ENCODE measurements at places on chromosomes 2 and 18.

DNA sequence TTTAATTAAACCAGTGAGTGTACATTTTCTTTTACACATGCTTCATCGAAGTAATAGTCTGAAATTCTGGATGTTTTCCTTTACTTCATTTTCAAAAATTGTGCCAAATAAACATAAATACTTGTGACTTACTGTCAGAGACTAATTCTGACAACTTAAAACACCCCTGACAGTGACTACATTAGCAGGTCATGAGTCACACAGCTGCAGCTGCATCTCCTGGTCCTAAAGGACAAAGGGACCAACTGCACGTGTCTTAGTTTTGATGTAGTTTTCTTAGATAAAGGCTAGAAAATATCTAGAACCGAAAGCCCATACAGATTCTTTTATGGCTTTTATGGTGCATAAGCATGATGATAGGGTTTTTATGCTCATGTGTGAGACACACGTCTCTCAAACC lies 29.6 kb upstream of the DSC3 start:
- no peak for DNase-seq

DNA sequence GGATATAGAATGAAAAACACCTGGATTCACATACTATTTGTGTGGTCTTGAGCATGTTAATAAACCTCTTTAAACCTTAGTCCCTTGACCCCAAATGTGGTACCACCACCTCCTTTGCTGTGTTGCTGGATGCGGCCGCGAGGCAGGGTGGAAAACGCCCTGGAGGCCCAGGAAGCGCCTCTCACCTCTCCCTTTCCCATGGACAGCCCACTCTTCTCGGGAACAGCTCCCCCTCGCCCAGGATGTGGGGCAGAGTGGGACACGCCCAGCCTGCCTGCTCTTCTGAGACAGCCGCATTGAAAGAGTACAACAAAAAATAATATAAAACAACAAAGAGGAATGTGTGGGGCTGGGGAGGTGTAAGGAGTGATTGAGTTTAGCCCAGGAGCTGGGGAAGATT lies 549.0 kb upstream of the ID2 start:
- no peak for DNase-seq

GRCh38 chr2:149885946-149886345 lies 298.4 kb upstream of the MMADHC start:
- no peak for DNase-seq

GRCh38 chr2:1802469-1803216 lies 58.3 kb upstream of the PXDN start:
- no peak for DNase-seq

GRCh38 chr2:217642944-217643343 lies 359.9 kb downstream of the TNS1 start:
- no peak for DNase-seq

GRCh38 chr2:200498402-200499162 lies 11.3 kb downstream of the KCTD18 start:
- DNase-seq: no peak

DNA sequence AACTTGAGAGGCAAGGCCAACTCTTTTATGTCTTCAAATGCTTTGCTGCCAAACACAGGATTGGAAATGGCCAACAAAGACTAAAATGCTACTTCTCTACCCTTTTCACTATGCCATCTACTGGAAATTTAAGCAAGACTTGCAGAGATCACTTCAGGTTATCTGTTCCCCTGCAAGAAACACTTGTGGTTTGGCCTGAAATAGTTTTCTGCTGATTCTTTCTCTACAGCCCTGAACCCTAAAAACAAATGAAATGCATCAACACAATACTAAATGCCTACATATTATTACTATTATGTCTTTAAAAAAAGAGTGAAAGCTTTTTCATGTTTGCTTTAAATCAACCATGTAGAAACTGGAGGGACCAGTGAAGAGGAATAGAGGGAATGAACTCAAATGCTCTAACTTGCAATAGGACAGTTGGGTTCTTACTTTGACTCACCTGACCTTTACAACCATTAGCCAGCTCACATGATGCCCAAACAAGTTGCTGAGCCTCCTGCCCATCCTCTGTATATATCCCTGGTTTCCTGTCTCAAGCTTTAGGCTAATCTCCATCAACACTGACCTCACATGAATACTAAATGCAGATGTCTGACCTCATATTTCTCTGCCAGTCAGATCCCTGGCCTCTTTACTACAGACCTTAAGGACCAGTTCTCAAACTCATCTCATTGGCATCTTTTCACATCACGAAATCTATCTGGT lies 17.5 kb upstream of the ADAM17 start:
- DNase-seq: no peak

DNA sequence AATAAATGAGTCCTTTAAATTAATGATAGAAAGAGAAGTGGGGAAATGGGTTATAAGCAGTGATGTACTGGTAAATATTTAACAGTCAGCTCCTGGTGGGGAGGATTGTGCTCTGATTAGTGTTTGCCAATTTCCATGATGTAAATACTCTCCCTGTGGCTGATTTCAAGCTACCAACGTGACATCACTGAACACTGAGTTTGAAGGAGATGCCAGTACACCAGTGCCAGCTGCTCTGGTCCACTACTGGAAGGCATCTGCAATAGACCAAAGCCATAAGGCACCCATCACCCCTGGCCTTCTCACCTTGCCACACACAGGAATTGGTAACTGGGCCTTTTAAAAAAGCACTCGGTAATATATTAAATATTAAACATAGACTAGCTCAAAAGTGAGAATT lies 77.7 kb downstream of the TGOLN2 start:
- DNase-seq: no peak

DNA sequence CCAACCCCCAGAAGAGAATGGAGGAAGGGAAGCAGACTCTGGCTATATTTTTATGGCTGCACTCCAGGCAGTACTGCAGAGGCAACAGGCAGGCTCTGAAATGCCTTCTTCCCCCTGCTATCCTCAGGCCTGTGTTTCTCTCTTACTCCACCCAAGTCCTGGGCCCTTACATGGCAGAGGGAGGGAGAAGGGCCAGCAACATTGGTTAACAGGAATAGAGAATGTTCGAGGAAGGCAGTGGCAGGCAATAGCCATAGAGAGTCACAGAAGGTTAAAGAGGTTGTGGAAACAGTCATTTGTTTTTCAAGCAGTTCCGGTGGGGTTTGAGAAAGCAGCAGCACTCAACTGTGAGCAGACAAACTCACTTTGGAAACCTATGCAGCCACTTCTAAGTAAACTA lies 15.1 kb upstream of the DARS1 start:
- no peak for DNase-seq

GRCh38 chr2:37892436-37893114 lies 32.5 kb upstream of the RMDN2 start:
- no peak for DNase-seq

DNA sequence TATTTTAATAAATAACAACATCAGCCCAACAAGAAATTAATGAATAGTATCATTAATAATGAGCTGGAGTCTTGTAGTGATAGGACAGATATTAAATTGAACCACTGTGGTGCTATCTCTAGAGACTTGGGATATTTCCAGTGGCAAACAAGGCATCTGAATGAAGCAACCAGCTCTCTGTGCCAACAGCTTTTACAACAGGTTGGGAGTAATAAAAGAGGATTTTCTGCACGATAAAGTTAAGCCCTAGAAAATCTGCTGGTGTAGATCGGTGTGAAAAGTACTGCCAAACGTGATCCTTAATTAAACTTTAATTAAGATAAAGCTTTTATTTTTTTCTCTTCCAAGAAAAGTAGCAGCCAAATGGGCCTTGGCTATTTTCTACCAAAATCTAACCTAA lies 385.5 kb downstream of the NR4A2 start:
- DNase-seq: no peak

- DNase-seq: no peak
Measured at GRCh38 chr2:60872510-60872928, 8.9 kb upstream of the REL start.

DNA sequence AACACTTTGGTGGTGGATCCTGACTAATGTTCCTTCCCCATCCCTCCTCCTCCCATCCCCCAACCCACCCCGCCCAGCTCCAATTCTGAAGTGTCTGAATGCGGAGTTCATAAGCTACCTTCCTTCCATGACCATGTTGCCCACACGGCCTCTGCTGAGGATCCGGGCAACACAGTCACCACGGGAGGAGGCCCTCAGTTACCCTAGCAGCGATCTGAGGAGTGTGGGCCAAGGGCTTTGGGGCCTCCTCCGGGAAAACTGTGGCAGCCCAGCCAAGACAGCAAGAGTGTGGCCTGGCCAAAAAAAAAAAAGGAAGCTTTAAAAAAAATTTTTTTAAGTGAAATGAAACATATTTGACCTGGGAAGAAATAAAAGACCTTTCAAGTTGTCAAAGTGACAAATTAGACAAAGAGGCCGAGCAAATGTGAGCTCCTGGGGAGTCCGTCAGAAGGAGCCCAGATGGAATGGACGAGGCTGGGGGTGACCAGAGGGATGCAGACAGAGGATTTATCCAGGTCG lies 169.0 kb upstream of the PKDCC start:
- DNase-seq: no peak

- DNase-seq: no peak
Measured at GRCh38 chr2:137969418-137969765, 5.1 kb downstream of the HNMT start.

- no peak for DNase-seq
Measured at GRCh38 chr2:102453501-102453900, 19.5 kb upstream of the SLC9A4 start.

DNA sequence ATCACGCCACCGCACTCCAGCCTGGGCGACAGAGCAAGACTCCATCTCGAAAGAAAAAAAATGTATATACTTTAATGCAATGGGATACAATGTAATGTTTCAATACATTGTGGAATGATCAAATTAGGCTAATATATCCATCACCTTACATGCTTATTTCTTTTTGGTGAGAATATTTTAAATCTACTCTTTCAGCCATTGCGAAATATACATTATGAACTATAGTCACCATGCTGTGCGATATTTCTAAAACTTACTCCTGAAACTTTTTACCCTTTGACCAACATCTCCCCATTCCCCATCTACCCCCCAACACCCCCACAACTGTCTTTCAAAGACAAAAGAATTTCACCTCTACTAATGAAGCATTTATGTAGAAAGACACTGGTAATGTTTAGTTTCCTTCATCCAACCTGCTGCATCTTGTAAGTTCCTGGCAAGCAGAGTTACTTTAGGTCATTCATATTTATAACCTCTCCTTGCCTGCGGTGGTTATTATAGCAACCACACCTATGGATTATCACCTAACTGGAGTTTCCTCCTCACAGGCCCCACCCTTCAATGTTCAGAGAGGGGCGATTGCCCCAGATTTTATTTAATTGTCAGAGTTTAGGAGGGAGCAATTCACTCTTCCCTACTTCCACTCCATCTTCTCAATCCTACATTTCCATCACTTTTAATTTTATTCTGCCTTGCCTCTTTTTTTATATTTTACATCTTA lies 1.2 kb upstream of the ME2 start:
- no peak for DNase-seq

DNA sequence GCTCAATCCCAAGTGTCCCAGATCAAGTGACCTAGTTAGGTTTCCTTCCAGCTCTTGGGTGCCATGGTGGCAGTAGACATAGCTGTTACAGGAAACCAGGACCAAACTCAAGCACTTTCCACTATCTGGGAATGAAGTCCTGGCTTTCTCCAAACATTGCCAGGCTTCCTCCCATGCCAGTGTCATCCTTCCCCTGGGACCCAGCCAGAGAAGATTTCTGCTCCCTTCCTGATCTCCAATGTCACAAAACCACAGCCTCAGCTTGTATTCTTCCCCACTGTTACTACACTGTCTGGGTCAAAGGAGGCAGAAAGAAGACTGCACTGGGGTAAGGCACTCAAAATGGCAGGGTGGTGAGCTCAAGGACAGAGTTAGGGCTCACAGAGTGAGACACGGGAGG lies 347.1 kb downstream of the TNS1 start:
- DNase-seq: no peak

DNA sequence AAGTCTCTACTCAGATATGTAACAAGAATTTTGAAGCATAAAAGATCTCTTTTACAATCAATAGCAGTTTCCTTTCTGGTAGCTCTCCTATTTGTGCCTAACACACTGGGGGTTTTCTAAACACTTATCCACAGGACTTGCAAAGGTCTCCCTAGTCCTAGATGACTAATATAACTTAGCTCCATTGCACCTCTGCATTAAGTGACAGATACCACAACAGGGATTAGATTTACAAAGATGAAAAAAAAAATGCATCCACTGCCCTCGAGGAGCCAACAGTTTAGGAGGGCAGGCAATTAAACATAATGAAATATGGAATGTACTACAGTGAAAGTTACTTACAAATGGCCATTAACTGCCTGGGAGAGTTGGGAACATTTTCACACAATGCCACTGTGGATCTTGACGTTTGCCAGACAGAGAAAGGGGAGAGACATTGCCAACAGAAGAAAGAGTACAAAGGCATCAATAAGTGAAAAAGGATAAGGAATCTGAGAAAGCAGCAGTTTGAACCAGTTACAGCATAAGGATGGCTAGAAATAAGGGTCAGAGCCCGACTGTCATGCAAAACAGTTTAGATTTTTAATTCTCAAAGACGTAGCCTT lies 14.3 kb downstream of the PPP3R1 start:
- no peak for DNase-seq

DNA sequence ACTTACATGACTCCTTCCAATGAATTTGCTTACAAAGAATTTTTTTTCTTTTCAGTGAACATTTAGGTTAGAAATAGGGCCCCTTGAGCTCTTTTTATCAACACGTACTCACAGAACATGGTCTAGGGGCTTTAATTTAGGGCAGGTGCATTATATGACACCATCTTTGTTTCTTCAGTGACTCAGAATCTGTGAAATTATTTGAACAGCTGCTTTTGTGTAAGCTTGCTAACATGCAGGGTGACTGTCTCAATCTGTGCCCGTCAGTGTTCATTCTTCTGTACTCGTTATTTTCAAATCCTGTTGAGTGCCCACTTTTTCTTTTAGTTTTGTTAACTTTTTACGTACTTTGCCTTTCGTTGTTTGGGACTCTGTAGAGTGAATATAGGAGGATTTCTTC lies 52.8 kb upstream of the CABYR start:
- DNase-seq: no peak

GRCh38 chr18:50114448-50114847 lies 80.5 kb downstream of the MYO5B start:
- DNase-seq: no peak

DNA sequence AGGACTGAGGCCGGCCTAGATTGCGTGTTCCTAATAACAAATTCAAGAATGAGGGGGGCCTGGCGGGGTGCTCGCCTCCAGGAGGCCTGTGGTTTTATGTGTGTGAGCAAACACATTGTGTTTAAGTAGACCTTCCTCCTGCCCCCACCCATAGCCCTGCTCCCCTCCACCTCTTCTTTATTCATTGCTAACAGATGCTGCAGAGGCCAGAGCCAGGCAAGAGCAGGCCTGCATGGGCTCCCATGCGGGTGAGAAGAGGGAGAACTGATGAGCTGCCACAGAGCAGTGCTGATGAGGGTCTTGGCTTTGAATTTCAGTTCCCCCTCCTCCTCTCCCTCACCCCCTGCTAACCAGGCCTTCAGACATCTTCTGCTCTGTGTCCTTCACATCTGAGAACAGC lies 154.6 kb downstream of the OSR1 start:
- no peak for DNase-seq

- no peak for DNase-seq
Measured at GRCh38 chr2:237742191-237742590, 56.4 kb upstream of the RBM44 start.

GRCh38 chr2:146376511-146377064 lies 1468.2 kb upstream of the ACVR2A start:
- DNase-seq: no peak

GRCh38 chr18:10035281-10035991 lies 121.6 kb downstream of the VAPA start:
- no peak for DNase-seq

Measured in heart left ventricle (tissue), 16 donors.